ENCODE measurements at places on chromosomes 12 and 14.

DNA sequence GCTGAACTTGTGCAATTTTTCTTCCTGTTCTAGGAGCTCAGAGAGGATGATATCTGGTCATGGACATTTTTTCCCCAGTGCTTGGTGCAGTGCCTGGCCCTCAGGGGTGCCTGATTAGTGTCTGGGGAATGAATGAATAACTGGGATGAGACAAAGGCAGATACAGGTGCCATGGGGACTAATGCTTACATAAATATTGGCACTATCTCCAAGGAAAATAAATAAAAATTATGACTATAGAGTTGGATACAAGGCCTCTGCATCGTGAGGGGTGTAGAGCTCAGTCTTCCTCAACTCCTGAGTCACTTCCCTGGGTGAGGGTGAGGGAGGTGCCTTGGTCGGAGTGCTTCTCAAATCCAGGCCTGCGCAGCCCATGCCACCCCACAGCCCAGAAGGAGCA is 188.6 kb downstream of the KCNA5 start:
- no peak for DNase-seq

DNA sequence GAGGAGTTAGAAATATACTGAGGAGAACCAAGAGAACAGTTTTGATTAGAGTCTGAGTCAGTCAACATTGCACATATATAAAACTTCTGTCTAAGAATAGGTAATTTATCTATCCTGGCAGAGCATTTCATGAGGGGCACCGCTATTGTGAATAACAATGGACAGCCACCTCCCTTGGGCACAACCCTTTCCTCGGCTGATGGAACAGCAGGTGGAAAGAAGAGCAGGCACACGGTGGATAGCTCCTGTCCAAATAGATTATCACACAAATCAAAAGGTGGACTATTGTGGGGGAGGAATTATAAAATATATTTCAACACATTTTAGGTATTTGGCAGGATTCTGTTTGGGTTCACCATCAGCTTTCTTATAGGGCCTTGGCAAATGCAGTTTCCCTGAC is 84.0 kb upstream of the PTPRB start:
- DNase-seq: no peak

DNA sequence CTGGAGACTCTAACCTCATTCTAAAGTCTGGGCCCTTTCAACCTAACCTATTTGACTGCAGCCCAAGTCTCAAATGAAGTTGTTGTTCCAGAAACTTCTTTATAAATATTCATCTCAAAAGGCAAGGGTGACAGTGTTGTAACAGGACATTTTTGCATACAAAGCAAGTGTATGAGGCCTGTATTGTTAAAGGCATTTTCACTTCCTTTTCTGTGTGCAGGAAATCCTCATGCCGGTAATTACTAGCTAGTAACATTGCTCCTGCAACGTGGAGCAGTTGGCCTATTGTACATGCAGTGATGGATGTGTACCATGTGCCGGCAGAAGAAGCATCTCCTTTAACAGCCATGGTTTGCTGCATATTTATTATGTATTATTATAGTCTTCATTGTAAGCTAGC is 156.5 kb upstream of the RMST start:
- no peak for DNase-seq

DNA sequence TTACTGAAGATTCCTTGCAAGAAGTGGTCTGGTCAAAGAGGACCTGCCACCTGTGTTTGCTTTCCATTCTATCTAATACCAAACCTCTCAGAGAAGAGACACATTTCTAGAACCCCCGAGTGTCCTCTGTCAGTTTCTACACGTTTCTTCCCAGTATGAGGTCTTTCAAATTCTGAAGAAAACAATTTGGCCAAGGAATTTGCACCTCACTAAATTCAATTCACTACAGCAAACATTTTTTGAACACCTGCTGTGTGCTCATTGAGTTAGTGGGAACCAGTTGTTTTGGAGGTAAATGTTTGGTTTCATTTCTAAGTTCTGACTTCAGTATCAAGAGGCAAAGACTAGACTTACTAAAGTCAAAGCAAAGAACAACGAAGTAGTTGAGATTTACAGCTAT is 19.4 kb downstream of the GPR19 start:
- no peak for DNase-seq

DNA sequence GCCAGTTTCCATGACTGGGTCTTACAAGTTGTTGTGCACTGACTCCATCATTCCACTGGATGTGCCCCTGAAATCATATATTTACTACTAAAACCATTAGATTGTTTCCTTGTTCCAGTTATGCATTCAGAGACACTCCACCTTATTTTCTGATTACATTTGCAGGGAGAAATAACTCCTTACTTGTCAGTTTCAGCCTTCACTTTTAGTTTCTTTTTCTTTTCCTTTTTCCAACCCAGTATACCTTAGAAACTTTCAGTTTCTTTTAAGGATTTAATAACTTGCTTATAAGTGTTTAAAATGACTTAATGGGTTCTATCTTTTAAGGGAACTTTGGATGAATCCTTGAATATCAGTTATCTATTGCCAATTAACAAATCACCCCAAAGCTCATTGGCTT is 39.9 kb downstream of the MRPL42 start:
- DNase-seq: no peak

GRCh38 chr12:104687823-104688573 is 231.2 kb downstream of the CHST11 start:
- no peak for DNase-seq

DNA sequence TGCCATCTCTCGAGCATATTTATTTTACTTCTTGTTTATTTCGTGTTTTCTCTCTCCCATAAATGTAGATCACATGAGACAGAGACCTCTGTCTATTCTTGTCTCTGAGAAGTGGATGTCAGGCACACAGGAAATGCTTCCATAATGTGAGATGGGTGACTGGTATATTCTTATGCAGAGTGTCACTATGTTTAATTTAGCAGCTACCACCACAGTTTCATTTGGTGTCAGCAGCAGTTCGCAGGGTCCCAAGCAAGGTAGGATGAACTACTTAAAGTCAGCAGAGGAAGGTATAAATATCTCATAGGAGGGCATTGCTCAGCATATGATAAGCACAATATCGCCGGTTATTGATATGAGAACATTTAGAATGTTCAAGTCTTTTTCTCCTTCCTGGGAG is 180.9 kb upstream of the CNTN1 start:
- no peak for DNase-seq

- no peak for DNase-seq
These were observed 1157.7 kb downstream of the BCL11B start for GRCh38 chr14:98114122-98114895.
